ENCODE measurements at places on chromosomes 2 and 18.
A peak's percentile ranks its signal among the peaks of the same experiment; 100 is the strongest.

DNA sequence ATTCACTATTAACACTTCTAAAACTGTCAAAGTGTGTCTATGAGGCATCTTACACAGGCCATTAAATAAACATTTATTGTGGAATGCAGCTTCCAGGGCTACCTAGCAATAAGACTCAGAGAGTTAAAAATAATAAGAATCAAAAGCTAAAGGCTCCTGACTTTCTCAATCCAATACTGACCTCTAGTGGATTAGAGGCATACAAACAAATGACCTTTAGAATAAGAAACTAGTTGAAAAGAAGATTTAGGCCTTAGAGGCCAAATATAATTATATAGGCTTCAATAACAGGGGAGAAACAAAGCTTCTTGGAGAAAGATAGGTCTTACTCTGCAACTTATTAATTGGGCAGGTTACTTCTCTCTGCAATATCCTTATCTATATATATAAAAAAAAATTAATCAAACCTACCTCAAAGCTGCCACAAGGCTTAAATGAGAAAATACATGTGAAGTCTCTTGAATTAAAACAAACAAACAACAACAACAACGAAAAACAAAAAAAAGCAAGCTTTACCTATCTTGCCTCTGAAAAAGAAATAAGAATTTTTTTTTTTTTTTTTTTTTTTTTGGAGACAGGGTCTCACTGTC is 246.1 kb downstream of the EXOC6B start:
- no peak for DNase-seq

DNA sequence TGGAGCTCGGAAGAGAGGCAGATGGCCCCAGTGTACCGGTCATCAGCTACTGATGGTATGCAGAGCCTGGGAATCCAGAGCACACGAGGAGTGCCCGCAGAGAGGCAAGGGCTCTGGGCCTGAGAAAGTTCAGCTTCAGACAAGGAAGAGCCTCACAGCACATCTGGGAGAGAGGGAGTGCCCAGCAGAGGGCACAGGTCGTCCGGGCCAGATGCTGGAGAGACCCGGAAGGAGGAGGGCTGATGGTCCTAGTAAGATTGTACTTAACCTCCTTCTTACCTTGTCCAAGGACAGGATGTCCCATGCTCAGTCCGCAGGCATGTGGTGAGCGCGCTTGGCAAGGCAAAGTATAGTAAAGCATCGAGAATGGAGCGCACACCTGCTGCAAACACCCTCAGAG is 24.4 kb upstream of the CHMP1B start:
- DNase-seq: no peak

- no peak for DNase-seq
These were observed 97.2 kb downstream of the B3GNT2 start for GRCh38 chr2:62293151-62293489.

- DNase-seq: no peak
These were observed 804.3 kb downstream of the RNF144A start for GRCh38 chr2:7721413-7721995.

GRCh38 chr2:2636813-2637212 is 305.7 kb upstream of the MYT1L start:
- DNase-seq: no peak

GRCh38 chr2:24315669-24316068 is 44.7 kb downstream of the ITSN2 start:
- no peak for DNase-seq

GRCh38 chr18:56647951-56648893 is 2.9 kb upstream of the WDR7 start:
- no peak for DNase-seq

- no peak for DNase-seq
These were observed 32.3 kb upstream of the OLA1 start for GRCh38 chr2:174280596-174280995.

DNA sequence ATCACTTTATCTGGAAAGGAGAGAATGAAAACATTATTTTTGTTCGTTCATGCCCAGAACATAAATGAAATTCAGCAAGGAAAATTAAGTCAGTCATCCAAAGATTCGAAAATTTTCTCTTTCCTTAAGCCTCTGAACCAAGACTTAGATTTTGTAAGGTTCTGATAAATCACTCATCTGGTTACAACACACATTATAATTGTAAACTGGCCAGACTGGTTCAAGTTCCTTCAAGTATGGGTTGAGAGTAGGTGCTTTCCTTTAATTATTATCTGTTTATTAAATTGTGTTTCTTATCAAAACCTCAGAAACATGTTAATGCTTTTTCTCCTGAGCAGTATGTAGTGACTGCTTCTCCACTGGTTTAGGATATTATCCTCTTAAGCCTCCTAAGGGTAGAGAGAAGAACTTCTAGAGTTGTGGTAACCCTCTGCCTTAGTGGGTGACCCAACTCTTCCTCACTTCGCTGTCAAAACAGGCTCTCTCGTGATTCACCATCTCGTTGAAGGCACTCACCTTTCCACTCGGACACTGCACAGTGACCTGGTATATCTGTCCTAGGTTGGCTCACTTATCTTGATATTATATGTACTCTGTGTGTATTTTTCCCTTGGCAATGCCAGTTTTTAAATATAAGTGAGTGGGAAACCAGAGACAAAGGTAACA is 325.9 kb downstream of the PAX3 start:
- no peak for DNase-seq

DNA sequence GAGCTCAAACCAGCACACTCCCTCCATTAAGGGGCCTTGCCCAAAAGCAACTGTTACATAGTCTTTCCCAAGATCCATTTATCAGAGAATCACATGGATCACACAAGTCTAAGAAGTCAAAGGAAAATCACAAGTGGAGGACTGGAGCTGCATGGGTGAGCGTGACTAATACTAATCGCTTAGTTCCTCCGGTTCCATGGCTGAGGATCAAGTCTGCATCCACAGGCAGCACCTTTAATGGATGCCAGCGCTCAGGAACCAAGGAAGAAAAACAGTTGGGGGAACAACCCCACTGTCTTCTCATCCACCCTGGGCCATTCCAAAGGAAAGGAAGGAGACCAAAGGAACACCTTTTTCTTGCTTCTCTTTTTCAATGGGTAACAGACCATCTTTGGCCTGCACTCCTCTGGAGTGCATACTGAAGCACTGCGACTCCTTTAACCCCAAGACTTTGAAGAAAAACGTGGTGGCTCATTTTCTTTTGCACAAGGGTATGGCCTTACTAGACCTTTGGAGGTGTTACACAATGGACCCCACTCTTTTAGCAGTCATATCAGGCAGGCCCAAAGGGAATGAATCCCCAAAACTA is 9.2 kb upstream of the WDR33 start:
- no peak for DNase-seq

GRCh38 chr2:32787207-32787606 is 159.4 kb downstream of the TTC27 start:
- no peak for DNase-seq

- DNase-seq: no peak
These were observed 55.9 kb downstream of the INPP4A start for GRCh38 chr2:98500561-98500960.

GRCh38 chr2:26590508-26590907 is 50.7 kb downstream of the CIB4 start:
- no peak for DNase-seq

DNA sequence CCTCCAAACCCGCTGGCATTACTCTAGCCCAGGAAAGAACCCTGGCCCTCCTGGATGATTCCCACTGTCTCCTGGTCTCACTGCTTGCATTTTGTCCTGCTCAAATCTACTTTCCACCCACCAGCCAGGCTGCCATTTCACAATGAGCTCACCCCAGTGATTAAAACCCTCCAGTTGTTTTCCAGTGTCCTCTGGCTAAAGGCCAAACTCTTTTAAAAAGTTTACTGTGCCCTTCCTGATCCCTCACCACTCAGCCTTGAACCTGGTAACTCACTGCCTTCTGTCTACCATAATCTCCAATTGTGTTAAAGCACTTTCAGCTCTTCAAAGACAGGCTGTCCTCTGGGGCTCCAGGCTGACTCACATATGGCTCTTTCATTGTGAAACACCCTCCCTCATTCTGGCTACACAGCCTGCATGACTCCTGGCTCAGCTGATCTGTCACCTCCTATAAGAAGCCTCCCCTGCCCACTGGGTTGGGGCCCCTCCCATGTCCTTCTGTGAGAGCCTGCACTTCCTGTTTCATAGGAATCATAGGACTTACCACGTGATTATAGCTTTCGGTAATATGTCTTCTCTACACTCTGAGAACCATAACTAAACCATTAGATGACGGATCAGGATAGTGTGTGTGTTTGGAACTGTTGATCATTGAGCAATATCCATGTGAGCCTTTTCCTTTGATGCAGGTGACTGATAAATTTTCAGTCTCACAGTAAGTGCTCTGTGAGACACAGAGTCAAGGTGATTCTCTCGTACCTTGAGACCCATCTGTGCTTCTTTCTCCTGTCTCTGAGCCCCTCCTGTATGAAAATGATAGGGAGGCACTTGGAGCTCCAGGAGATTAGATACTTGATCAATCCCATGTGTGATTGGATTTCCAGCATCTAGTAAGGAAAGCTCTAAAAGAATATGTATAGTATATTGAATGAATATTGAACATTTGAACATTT is 590.8 kb upstream of the ID2 start:
- DNase-seq: peak; percentile 95

GRCh38 chr18:56890632-56891031 is 239.5 kb downstream of the WDR7 start:
- no peak for DNase-seq

- DNase-seq: no peak
These were observed 16.3 kb downstream of the FBLN7 start for GRCh38 chr2:112154246-112155117.

DNA sequence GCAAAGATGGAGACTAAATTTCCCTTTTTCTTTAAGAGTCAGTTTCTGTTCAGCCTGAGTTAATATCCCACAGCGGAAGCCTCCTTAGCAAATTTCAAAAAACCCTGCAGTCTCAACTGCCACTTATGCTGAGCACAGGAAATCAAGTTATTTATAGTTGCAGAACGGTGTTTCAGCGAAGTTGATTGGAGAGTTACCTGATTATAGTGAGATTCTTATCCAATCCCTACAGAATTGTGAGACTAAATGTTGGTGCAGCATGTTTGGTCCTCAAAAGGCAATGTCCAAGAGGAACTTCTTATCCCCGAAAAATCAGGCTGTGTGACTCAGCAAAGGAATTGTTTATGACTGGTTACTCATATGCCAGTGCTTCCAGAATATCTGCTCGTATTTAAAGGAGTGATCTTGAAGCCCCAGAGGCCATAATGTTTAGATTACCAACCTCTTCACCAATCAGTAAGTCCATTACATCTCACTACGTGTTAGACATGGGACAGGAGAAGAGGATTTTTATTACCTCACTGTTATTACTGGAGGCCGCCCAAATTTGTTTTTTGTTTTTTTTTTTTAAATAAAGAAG is 67.9 kb downstream of the LRRFIP1 start:
- no peak for DNase-seq

- no peak for DNase-seq
These were observed 109.4 kb upstream of the FANCL start for GRCh38 chr2:58350484-58350883.

GRCh38 chr18:78857314-78858150 is 122.1 kb upstream of the SALL3 start:
- DNase-seq: no peak

DNA sequence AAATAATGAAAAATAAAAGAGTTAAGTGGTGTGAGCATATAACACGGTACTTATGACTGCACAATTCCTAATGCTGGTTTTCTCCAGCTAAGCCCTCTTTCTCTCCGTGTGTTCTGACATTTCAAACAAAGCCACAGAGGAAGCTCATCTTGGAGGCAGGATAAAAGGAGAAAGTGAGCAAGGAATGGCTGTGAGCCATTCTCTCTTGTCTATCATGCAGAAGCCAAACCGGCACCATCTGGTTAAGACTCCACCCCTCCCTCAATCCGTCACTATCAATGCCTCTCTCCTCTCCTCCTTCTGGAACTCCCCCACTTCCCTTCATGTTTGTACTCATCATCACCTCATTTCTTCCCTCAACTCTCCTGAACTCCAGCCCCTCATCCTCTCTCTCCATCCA is 210.4 kb downstream of the TMEM163 start:
- no peak for DNase-seq

GRCh38 chr2:157194097-157194688 is 63.3 kb upstream of the GALNT5 start:
- peak; percentile 42 for DNase-seq

GRCh38 chr2:128754246-128754724 is 435.6 kb upstream of the HS6ST1 start:
- peak; percentile 53 for DNase-seq

- no peak for DNase-seq
These were observed 32.1 kb upstream of the DPP4 start for GRCh38 chr2:162106146-162106551.

- no peak for DNase-seq
These were observed 150.8 kb downstream of the PXDN start for GRCh38 chr2:1593371-1594122.

DNA sequence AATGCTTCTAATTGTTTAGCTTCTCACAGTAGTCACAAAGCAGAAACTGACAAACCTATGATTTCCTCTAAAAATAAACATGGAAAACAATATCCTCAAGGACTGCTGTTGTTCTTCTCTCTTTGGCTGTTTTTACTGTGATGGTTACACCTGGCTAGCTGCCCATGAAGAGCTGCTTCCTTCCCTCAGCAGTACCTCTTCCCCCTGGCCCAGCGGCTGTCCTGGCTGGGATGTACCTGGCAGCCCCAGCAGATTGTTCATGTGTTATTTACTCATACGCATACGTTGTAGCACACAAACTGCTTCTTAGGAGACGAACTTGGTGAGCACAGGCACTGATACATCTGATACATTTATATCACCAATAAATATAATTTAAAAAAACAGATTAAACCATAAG is 27.4 kb downstream of the NEMP2 start:
- peak; percentile 13 for DNase-seq

GRCh38 chr2:128513116-128513960 is 194.7 kb upstream of the HS6ST1 start:
- no peak for DNase-seq

DNA sequence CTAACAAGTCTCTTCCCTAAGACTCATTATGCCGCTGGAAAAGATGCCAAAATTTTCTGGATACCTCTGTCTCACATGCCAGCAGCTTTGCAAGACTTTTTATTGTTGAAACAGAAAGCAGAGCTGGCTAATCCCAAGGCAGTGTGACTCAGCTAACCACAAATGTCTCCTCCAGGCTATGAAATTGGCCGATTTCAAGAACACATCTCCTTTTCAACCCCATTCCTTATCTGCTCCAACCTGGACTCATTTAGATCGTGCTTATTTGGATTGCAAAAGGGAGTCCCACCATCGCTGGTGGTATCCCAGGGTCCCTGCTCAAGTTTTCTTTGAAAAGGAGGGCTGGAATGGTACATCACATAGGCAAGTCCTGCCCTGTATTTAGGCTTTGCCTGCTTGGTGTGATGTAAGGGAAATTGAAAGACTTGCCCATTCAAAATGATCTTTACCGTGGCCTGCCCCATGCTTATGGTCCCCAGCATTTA is 26.3 kb downstream of the DHRS9 start:
- DNase-seq: no peak

- peak; percentile 84 for DNase-seq
These were observed 26.0 kb upstream of the FOSL2 start for GRCh38 chr2:28366496-28367282.

DNA sequence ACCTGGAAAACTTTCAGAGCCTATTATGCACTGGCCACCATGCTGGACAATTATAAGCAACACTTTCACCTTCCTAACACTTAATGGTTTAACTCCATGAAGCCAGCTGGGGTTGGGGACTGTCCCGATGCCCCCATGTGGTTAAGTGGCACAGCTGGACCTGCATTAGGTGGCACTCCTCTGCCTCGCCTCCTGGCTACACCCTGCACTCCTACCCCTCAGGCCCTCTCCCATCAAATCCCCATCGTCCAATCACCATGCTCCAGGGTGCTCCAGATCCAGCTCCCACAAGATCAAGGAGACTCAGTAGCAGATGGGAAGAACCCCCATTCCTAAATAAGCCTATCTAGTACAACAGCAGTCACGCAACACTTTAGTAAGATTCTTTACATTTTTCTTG is 53.8 kb downstream of the HDLBP start:
- DNase-seq: no peak

All from adrenal gland (tissue), 19 donors.